NCI-H1092 (cell line): ENCODE measurements at places on chromosomes 5 and 9.

GRCh38 chr5:76479973-76480667 is 77.0 kb downstream of the IQGAP2 start:
- no peak for DNase-seq

DNA sequence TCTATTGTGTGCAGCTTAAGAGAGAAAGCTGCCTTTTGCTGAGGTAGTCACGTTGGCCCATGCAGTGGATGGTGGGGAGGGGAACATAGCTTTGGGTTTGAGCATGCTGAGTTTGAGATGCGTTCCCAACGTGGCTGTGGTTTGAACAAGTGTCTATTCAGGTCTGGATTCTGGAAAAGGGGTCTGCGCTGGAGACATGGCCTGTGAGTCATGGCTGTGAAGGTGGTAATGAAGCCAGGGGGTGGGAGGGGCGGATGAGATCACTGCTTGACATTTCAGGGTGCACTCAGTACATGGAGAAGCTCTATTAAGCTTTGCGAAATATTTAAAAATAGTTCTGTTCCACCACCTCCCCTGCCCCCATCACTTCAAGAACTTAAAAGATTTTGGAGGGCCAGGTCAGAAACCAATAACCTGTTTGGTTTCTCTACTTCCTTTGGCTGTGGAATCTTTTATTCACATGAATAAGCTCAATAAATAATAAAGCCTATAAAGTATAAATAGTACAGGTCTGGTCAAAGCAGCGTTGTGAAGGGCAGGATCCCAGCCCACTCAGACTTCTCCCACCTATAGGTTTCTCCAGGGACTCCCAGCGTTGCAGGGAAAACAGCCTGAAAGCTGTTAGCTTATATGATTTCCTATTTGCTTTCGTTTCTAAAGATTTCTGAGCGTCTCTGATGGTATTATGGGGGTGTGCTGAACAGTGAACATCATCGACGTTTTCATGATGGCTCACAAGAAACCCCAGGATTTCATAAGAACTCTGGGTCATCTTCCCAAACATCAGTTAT is 189.9 kb downstream of the NSG2 start:
- DNase-seq = no peak

DNA sequence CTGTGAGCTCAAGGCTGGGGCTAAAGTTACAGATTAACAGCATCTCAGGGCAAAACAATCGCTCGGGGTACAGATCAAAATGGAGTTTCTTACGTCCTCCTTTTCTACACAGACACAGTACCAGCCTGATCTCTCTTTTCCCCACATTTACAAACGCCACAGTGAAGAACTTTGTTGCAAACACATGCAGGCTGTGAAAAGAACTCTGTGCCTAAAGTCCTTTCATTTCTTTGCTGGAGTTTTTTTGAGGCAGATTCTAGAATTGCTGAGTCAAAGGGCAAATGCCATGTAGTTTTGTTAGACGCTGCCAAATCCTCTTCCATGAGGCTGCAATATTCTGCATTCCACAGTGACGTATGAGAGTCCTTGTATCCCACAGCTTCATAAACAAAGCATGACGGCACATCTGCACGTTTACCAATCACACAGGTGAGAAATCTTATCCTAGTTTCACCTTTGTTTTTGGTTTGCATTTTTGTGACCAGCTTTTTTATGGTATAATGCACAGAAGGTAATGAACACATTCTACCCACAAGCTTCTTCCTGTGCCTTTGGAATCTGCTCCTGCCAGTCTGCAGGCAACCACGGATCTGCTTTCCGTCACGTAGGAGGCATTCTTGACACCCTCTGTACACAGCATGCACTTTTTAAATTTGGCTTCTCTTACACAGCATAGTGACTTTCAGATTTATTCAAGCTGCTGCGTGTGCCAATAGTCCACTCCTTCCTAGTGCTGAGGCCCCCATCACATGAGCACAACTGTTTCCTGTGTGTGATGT is 44.6 kb upstream of the LPCAT1 start:
- DNase-seq = no peak

- DNase-seq = no peak
Observed at GRCh38 chr9:5483306-5483705, 27.0 kb upstream of the PDCD1LG2 start.

DNA sequence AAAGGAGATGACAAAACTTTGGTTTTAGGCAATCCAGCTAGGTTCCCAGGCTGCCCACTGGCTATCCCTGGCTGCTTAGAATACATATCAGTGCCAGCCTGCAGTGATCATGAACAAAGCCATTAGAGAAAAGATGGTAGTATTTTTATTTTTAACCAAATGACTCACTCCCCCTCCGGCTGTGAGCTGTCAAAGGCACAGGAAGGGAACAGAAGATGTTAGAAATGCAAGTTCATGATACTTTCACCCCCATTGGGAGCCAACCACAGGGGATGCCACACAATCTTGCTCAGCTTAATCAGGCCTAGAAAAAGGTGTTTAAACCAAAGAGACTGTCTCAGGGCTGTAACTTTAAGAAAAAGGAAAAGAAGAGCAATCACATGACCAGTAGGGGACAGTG is 70.3 kb upstream of the ASTN2 start:
- DNase-seq = no peak

DNA sequence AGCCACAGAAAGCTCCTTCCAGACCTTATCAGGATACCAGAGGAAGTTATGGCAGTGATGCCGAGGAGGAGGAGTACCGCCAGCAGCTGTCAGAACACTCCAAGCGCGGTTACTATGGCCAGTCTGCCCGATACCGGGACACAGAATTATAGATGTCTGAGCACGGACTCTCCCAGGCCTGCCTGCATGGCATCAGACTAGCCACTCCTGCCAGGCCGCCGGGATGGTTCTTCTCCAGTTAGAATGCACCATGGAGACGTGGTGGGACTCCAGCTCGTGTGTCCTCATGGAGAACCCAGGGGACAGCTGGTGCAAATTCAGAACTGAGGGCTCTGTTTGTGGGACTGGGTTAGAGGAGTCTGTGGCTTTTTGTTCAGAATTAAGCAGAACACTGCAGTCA is 70.8 kb upstream of the ENTREP1 start:
- DNase-seq = no peak

GRCh38 chr9:89885156-89885555 is 280.3 kb downstream of the GADD45G start:
- no peak for DNase-seq

- DNase-seq = no peak
Observed at GRCh38 chr9:94829380-94830070, 103.0 kb downstream of the AOPEP start.

- DNase-seq = no peak
Observed at GRCh38 chr5:36528588-36528987, 77.8 kb upstream of the SLC1A3 start.

GRCh38 chr9:91422758-91423711 is 597 bp downstream of the NFIL3 start:
- peak; percentile 30 for DNase-seq

DNA sequence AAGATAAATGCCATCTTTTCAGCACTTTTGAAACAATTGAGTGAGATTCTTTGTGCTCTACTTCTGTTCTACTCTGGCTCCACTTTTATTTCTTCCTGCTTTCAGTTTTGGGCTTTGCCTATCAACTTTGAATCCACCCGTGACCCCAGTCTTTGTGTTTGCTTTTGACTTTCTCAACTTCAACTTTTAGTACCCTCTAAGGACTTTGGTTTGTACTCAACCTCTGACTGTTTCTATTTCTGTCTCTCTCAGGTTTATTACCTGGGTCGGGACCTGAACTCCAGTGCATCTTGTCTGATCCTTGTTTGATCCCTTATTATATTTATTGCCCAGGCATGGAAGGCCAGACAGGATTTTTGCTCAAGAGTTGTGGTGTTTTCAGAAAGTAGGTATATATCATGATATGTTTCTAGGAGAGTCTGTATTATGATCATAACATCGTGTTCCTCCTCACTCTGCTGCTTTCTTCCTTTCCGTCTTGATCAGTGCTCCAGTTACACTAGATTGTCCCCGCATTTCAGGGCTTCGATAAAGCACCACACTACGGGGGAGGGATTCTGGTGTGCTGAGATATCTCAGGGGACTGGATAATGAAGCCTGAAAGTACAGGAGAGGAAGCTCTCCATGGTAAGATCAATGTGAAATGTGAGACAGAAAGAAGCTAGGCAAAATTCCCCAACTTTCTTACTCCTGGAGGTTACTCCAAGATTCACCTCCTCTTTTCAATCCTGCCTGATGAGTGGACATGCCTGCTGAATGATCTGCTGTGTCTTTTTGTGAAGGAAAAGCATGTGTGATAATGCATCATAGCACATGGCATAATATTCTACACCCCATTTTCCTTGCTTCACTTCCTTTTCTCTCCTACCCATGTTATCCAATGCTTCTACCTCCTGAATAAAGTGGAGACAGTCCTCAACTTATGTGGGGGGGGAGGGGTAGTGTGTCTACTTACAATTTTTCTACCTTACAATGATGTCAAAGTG is 155.5 kb upstream of the GRIN3A start:
- no peak for DNase-seq

- no peak for DNase-seq
Observed at GRCh38 chr9:85420750-85421149, 321.0 kb downstream of the AGTPBP1 start.

- no peak for DNase-seq
Observed at GRCh38 chr5:96641368-96642280, 20.6 kb upstream of the CAST start.

DNA sequence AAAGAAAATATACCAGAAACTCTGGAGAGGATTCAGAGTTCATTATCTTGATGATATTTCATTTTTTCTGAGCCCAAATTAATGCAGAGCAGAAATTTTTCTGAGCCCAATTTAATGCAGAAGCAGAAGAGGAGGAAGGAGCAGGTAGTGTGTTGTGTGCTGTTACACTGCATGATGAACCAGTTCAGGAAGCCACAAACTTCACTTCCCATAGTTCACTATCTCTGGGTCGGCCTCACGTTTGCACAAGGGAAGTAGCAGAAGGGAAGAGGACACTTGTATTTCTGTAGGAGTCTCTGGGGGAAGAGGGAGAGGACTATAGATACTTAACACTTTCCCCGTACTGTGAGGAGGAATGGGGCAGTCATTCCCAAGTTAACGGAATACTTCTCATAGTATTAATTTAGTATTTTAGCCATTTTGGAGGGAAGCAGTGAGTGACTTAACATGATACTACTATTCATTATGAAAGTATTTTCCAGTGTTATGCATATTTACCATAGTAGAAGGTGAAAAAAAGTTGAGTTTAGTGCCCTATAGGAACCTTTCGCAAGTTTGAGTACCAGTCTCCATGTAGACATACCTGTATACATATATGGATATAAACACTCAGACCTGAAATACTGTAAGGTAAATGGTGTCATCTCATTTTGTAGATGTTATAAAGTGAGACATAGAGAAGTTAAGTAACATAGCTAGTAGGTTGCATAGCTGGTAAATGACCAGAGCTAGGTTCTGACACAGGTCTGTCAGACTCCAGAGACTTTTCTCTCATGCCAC is 30.0 kb downstream of the XPA start:
- DNase-seq = no peak

GRCh38 chr5:167061695-167062094 is 1229.8 kb upstream of the WWC1 start:
- DNase-seq = no peak

GRCh38 chr5:94632024-94632423 is 13.6 kb downstream of the SLF1 start:
- DNase-seq = no peak

DNA sequence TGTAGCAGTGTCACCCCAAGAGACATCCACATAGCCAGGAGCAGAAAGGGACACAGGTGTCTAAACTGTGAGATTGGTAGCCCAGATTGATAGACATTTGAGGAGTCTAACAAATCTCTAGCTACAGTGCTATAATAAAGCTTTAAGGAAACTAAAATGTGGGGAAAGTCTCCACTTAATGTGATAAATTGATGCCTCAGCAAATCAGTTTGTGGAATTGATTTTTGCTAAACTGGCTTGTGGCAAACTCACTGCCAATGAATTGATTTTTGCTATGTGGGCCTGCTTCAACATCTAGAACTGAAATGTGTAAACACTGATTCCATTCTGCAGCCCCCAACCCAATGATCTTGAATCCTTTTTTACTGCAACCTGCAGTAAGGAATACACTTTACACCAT is 16.8 kb upstream of the MAP3K1 start:
- DNase-seq = no peak

GRCh38 chr9:96317335-96317980 is 15.5 kb upstream of the HSD17B3 start:
- DNase-seq = no peak

- no peak for DNase-seq
Observed at GRCh38 chr5:180618829-180619562, 27.7 kb upstream of the SCGB3A1 start.

- DNase-seq = no peak
Observed at GRCh38 chr9:14337615-14338014, 23.7 kb upstream of the NFIB start.

DNA sequence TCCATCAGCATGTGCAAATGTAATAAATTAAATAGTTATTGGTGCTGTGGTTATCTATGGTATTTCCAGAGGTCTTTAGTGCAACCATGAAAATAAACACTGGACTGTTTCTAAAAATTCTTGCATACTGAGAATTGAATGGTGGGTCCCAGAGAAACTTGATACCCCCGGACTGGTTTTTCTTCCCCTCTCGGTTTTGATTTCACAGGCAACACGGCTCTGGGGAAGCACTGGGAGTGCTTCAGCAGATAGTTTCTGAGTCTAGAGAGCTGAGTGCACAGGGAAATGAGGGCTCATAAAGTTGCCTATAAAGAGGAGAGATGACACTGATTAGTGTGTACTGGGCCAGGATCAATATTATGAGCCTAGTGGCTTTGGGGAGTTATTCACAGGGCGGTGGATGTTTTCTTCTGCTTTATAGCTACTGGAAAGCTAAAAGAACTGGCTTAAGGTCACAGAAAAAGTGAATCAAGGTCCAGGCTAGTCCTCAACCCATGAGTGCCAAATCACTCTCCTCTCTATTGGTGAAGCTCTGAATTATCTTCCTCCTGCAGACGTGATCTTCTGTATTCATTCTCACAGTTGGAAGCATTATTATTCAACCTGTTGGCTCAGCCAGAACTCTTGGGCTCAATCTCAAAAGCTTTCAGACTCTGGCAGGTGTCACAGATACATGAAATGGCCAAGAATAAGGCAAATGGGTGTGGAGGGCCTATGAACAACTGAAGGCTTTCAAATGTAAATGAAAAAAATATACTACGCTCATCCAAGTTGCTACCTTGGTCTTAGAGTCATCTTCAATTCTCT is 170.2 kb upstream of the HMHB1 start:
- DNase-seq = no peak

GRCh38 chr5:171840711-171841522 is 55.3 kb downstream of the SMIM23 start:
- DNase-seq = no peak
